ENCODE measurements at places on chromosomes 4 and X.
A peak's percentile ranks its signal among the peaks of the same experiment; 100 is the strongest.

DNA sequence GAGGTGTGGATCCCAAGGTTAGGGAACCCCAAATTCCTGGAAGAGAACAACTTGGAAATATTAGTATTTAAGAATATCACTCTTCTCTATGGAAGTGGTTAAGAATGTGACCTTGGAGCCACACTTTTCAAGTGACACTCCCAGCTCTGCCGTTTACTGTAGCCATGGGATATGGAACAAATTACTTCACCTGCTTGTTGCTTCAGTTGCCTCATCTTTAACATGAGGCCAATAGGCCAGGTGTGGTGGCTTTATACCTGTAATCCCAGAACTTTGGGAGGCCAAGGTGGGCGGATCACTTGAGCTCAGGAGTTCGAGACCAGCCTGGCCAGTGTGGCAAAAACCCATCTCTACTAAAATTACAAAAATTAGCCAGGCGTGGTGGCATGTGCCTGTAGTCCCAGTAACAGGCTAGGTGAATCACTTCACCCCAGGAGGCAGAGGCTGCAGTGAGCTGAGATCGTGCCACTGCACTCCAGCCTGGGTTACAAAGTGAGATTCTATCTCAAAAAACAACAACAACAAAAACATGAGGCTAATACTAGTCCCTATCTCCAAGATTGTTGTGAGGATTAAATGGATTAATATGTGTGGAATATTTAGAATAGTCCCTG, 13.0 kb downstream of the IL13RA1 start:
- peak; percentile 39 for DNase-seq

- DNase-seq, result peak; percentile 59
These were observed 589.2 kb upstream of the NR3C2 start for GRCh38 chr4:149031399-149031798.

DNA sequence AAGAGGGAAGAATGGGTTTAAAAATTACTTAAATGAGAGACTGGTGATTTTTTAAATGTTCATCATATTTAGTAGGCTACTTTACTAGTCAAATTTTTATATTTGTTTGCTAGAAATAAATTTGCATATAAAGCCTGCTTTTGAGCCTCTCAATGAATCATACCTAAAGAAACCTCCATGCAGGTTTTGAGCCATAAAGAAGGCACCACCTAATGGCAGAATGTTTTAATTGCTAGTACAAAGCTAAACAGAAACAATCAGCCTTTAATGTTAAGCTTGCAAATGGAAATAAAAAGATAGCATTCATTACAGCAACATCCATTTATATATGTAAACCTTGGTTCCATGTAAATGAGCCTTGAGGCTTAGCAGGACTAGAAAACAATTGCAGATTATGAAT, 989.7 kb downstream of the CCSER1 start:
- peak; percentile 29 for DNase-seq

- DNase-seq, result no peak
These were observed 272.1 kb upstream of the HS3ST1 start for GRCh38 chr4:11700751-11701226.

DNA sequence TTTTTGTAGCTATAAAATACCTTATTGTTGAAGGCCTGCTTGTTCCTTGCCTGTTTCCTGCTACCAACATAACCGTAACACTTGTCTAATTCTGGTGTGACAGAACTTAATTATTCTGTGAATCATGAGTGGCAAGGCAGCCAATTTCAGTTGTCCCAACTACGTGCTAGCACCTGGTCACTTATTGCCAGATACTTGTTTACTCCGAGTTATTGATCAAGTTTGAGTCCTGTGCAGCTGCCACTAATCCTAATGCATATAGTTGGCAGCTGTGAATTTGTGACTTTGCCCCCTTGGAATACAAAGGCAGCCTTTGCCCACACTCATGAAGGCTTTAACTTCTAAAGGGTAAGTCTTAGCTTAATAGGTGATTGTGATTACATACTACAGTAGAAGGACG, 7.8 kb upstream of the RNF128 start:
- DNase-seq, result no peak

DNA sequence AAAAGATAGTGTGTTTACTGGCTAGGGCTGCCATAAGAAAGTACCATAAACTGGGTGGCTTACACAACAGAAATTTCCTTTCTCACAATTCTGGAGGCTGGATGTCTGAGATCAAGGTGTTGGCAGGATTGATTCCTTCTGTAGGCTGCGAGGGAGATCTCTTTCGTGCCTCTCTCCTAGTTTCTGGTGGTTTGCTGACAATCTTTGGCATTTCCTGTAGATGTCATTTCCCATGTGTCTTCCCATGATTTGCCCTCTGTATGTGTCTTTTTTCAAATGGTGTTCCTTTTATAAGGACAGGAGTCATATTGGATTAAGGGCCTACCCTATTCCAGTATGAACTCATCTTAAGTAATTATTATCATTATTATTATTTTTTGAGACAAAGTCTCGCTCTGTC, 27.9 kb upstream of the LCORL start:
- no peak for DNase-seq

DNA sequence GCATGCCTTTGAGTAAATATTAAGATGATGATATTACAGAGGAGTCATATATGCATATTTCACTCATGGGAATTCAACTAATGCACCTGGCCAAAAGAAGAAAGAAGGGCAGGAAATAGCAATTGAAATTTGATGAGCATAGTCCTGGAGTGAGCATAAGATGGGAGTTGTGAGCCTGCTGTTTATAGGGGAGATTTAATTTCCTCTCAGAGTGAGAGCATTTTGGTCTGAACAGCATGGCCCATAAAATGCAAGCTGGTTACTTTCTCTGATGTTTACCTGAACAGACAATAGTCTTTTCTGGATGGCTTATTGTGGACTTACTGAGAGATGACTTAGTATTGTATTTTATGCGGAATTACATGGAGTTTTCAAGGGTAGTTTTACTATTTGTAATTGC, 53.6 kb downstream of the FHIP1A start:
- DNase-seq, result no peak

Data from mesendoderm (in vitro differentiated cells).